ENCODE measurements at places on chromosomes 1 and 21. TPM values are rescaled to one million over a fixed set of nuclear protein-coding genes. Genes with fewer than 3 reads are reported as not detected.

The SYCP1 gene
- total RNA-seq, result not detected

The ZFP69B gene
- 3.5 TPM for total RNA-seq

The C1orf21 gene
- 20.4 TPM for total RNA-seq

The CGN gene
- 6.0 TPM for total RNA-seq

DNA sequence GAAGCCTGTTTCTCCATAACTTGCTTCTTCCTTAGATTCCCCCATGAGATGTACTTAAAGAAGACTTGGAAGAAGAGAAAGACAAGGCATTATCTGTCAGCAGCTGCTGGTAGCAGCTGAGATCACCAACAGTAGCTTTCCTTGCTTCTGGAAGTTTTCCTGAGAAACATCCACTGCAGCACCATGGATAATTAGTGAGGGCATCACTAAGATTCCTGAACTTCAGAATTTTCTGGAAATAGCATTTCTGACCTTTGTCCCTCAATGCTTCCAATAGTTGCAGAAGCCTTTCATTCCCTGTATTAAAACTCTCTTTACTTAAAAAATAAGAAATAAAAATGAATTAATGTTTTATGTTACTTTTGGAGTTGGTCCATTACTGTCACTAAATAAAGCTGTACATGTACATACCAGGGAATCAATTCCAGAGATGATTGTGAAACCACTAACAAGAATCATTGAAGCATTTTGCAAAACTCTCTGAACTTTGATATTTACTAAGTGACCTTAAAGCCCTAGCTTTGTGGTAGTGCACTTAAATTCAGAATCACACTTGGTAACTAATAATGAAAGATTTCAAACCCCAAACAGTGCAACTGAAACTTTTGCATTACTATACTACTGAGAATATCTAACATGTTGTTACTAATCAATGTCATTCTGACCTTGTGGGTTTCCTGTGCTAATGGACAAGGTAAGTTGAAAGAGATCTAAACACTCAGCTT is at the start of gene CFHR4:
CFHR4 (plus strand) TSS at position 538 of the 725 bp plus-strand sequence; CDS start at position 637, 99 bp downstream.
- no peak for DNase-seq

GRCh38 chr1:86852782-86853408 is 61.0 kb downstream of the SELENOF start:
- no peak for DNase-seq

GRCh38 chr1:65001231-65001792 is 35.0 kb upstream of the JAK1 start:
- peak; percentile 52 for DNase-seq

- no peak for DNase-seq
These were observed 21.9 kb downstream of the RAB3B start for GRCh38 chr1:51968632-51969031.

The KRTAP6-3 gene
- not detected for total RNA-seq

- peak; percentile 44 for DNase-seq
These were observed 131.7 kb downstream of the SYT2 start for GRCh38 chr1:202578565-202578964.

DNA sequence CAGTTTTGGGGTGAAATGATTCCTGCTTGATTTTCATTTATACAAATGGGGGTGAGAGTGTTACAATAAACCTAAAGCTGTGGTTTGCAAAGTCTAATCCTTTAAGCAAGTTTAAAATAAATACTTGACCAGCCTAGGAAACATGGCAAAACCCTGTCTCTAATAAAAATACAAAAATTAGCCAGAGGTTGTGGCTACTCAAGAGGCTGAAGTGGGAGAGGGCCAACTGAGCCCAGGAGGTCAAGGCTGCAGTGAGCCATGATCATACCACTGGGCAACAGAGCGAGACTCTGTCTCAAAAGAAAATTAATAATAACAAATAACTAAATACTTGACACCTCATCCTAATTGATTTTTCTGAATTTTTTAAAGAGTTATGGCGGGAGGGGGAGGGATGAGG is 110.8 kb downstream of the EIF4G3 start:
- DNase-seq, result no peak

GRCh38 chr21:31957631-31958030 is 84.8 kb downstream of the HUNK start:
- no peak for DNase-seq

The TCHH gene
- 315 TPM for total RNA-seq

The AKT3 gene
- total RNA-seq, result 26.7 TPM
